ENCODE measurements at places on chromosomes 16 and 17. TPM values are rescaled to one million over a fixed set of nuclear protein-coding genes. Genes with fewer than 3 reads are reported as not detected.
A peak's percentile ranks its signal among the peaks of the same experiment; 100 is the strongest.

OR3A3 gene
- not detected for total RNA-seq

ZNF48 gene
- 11.6 TPM for total RNA-seq

CHMP1A gene
- 59.3 TPM for total RNA-seq

ADAD2 gene
- not detected for total RNA-seq

GRCh38 chr17:4769628-4770027, 2.1 kb upstream of the TM4SF5 start:
- no peak for DNase-seq

DNA sequence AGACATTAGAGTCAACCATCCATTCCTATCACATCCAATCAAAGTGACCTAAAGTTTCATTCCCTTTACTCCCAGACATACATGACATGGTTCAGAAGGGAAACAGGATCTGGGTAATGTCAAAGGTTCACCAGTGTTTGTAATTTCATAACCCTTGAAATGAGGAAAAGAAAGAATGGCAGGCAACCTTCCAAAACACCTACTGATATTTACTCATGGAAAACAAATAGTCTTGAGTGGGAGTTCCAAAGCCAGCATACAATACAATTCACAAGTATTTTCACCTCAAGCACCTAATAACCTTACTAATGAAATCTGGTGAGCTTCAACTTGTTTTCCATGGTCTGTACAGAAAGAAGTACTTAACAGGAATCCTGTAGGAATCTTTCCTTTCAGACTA, 72.5 kb upstream of the AXIN2 start:
- DNase-seq, result peak; percentile 31

GRCh38 chr17:50015146-50015545, 20.1 kb upstream of the DLX3 start:
- no peak for DNase-seq

DNA sequence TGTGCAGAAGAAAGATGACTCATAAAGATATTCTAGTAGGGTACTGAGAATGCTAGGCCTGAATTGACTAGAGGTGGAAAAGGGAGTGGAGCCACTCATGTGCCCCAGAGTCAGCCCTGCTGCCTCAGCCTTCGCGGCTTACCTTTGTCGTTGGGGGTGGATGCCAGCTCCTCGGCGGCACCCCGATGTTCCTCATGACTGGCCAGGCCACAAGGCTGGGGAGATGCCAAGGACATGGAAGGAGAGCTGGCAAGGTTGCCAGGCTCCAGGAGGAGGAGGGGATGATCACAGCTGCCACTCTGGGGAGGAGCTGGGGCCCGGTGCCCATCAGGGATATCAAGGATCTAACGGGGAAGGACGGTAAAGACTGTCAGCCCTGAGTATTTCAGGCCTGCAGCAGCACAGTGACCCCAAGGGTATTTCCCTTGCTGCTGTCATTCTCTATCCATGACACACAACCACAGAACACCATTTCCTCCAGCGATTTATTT, 9.7 kb upstream of the SLC35B1 start:
- no peak for DNase-seq

GRCh38 chr17:77893144-77894044, 65.1 kb upstream of the TNRC6C start:
- no peak for DNase-seq

DNA sequence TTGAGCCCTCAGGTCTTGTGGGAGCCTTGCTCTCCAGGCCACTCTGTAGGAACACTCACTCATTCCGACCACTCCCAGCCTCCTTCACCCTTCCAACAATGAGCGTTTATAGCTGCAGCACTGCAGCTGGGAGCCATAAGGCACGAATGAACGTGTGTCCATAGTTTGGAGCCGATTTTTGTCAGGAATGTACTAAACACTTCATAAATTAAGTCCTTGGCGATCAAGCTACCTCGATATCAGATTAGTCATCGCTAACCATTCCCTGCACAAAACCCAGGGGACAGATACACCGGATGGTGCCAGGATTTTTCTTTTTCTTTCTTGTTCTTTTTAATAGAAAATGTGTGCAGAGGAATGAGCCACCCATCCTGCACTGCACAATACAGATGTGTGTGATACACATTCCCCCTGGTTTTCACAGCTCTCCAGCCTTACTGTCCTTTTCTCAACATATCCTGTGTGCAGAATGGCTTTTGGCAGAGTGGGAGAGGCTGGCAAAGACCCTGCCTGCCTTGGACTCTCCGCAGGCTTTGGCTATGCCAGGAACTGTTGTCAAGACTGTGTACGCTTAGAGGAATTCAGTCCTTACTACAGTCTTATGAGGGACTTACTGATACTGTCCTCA, 68.4 kb upstream of the ELAC2 start:
- DNase-seq, result no peak

Measured in lung microvascular endothelial cell (primary cell).